ENCODE measurements at places on chromosomes 13 and 19.

GRCh38 chr19:4586691-4587090 is 27.2 kb upstream of the SEMA6B start:
- DNase-seq = no peak

DNA sequence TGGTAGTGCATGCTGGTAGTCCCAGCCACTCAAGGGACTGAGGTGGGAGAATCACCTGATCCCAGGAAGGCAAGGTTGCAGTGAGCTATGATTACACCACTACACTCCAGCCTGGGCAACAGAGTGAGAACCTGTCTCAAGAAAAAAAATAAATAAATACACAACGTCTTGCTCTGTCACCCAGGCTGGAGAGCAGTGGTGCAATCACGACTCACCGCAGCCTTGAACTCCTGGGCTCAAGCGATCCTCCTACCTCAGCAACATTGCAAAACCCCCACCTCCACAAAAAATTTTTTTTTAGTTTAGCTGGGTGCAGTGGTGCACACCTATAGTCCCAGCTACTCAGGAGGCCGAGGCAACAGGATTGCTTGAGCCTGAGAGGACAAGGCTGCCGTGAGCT is 8.8 kb downstream of the TPM4 start:
- DNase-seq = no peak

GRCh38 chr13:99062593-99062992 is 84.7 kb upstream of the DOCK9 start:
- DNase-seq = no peak

DNA sequence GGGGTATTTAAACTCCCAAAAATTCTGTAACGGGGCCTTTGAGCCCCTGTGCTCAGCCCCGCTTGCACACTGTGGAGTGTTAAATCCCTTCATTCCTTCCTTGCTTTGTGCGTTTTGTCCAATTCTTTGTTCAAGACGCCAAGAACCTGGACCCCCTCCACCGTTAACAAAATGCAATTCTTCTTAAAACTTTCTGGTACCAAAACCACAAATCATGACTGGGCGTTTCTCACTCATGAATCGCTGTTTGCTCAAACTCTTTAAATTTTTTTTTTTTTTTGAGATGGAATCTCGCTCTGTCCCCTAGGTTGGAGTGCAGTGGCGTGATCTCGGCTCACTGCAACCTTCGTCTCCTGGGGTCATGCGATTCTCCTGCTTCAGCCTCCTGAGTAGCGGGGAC is 881 bp downstream of the ZNF20 start:
- no peak for DNase-seq

DNA sequence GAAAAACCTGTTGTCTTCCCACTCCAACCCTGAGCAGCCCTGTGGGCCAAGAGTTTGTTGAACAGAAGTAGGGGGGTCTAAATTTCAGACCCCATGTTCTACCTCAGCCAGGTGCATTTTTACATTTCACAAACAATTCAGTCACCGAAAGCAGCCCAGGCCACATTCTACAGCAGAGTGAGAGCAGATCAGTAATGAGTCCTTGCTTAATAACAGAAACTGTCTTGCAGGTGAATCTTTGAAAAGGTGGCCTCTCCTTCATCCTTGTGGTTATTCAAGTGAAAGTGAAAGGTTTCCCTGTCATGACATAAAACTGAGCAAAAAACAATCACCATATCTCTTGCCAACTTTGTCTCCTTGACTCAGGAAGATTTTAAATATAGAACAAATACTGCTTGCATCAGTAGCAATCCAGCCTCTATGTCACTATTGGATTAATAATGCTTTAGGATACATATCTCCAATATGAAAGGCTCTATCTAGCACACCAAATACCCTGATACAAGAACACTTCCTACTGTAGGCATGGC is 670.2 kb downstream of the DIAPH3 start:
- no peak for DNase-seq

- no peak for DNase-seq
Measured at GRCh38 chr19:2942928-2943640, 1.7 kb downstream of the ZNF77 start.

All from HTR-8/SVneo (cell line).